ENCODE measurements at places on chromosomes 1 and 21.

GRCh38 chr1:153362187-153362775 lies 4.6 kb downstream of the S100A9 start:
- no peak for DNase-seq

- DNase-seq, result no peak
Measured at GRCh38 chr21:35099310-35099709, 50.2 kb upstream of the RUNX1 start.

- DNase-seq, result no peak
Measured at GRCh38 chr1:109307274-109308021, 637 bp upstream of the MYBPHL start.

DNA sequence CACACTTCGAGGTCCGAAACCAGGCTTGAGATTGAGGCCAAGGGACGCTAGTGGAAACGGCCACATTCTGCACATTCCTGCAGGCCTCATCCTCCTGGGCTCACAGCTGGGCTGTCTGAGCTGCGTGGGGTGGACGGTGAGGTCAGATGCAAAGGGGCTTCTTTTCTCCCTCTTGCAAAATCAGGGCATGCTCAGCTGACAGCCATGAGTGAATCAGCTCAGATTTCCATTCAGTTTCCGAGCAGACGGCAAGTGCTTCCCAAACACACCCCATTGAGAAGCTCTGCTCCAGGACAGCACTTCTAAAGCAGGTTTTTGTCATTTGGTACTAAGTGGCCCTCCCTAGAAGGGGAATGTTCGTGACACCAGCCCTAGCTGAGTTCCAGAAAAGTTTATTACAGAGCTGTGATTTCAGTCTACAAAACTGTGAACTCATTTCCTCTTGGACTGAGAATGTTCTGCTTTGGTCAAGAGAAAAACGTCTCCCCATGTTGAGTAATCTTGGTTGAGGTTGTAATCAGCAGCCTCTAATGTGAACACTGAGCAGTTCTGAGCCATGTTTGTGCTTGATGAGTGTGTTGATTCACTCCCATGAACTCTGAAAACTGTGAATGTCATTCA lies 10.0 kb downstream of the PDPN start:
- DNase-seq, result no peak

GRCh38 chr1:177065430-177065829 lies 99.1 kb downstream of the ASTN1 start:
- no peak for DNase-seq

GRCh38 chr1:41615316-41615715 lies 130.8 kb upstream of the EDN2 start:
- no peak for DNase-seq

DNA sequence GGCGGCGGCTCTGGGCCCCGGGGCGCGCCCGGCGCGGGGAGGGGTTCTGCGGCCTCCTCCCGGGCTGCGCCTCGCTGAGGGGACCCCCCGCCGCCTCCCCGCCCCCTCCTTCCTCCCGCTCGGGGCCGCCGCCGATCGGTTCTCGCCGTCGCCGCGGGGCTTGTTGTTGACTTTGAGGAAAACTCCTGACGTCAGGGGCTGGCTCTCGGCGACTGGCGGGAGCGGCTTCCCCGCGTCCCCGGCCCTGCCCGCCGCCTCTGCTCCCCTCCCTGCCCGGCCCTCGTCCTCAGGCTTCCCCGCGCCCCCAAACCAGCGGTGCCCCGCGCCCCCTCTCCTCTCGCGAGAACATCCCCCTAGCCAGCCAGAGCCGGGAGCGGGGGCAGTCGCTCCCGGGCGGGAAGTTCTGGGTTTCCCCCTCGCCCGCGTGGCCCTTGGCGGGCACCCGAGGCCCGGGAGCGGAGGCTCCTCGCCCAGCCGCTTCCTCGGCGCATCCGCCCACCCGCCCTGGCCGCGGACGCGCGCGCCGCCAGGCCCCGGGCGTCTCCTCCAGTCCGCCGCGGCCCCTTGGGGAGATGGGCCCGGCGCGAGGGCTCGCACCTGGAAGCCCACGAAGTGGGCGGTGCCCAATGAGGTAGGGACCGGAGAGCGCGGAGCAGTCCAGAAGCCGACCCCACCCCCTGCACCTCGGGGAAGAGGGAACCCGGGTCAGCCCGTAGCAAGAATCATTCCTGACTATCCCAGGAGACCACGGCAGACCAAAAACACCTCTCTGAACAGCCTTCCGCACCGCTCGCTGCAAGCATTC lies 611 bp upstream of the AKT3 start:
- peak; percentile 85 for DNase-seq

- no peak for DNase-seq
Measured at GRCh38 chr1:197638316-197638715, 137.0 kb downstream of the DENND1B start.

DNA sequence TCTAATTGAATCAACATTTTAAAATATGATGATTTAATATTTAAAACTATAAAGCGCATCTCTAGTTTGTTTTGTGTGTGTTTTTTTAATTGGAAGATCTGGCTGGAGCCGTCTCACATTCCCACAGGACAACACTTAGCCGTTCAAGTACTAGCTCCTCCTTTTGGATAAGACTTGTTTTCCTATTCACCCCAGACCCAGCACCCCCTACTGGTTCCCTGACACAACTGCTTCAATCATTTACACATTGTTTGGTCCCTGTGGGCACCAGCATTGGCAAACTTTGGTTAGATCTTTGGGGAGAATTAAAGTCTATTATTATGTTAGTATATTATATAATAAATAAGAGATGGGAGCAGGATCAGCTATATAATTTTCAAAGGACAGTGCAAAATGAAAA lies 34.5 kb downstream of the TYW3 start:
- peak; percentile 53 for DNase-seq

- DNase-seq, result no peak
Measured at GRCh38 chr1:46343705-46344104, 3.1 kb downstream of the NSUN4 start.

- peak; percentile 55 for DNase-seq
Measured at GRCh38 chr21:44304877-44305293, 5.0 kb downstream of the PFKL start.

GRCh38 chr1:25945761-25946160 lies 39.5 kb upstream of the STMN1 start:
- peak; percentile 19 for DNase-seq

DNA sequence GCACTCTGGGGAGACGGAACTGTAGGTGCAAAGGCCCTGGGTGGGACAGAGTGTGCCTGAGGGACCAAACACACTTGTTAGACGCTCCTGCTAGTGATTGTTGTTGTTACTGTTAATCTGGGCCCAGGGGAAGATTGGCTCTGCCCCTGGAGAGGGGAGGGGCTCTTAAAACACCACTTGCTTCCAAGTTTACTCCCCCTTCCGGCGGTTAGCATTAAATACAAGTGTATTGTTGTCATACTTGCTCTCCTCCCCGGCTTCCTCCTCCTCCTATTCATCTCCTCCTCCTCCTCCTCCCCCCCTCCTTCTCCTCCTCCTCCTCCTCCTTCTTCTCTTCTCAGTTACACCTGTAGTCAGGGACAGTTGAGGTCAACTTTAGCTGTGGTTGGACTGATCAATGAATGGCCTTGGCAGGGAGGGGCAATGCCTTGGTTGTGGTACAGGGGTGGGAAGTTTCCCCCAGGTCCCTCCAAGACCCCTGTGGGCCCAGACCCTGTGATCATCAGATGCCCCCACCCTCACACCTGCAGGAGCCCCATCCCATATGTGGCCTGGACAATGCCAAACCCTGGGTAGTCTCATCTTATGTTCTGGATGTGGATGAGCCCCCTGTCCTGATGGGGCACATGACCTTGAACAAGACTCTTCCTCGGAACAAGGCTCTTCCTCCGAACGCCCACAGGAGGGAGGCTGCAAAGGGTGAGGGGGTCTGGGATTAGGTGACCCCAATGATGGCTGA lies 217.3 kb downstream of the PTPRU start:
- DNase-seq, result peak; percentile 74

DNA sequence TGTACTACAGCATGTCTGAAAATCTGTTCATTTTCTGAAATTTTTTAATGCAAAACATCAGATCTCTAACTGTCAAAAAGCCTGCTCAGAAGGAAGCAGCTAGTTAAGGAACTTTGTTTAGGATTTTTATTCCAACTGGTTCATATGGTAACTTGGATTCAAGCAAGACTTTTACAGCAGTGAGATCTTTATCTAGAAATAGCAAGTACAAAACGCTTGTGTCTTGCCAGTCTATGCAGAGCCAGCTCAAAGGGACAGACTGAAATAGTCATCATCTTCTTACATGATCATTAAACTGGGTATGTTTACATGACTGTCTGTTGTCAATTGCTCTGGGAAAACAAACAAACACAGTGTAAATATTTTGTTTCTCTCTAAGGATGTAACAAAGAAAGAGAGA lies 37.6 kb downstream of the DDAH1 start:
- DNase-seq, result no peak

- no peak for DNase-seq
Measured at GRCh38 chr21:42085246-42086077, 14.3 kb downstream of the UMODL1 start.

GRCh38 chr1:51444096-51444495 lies 75.0 kb downstream of the EPS15 start:
- no peak for DNase-seq

GRCh38 chr1:212161231-212161781 lies 123.9 kb upstream of the PPP2R5A start:
- peak; percentile 85 for DNase-seq

DNA sequence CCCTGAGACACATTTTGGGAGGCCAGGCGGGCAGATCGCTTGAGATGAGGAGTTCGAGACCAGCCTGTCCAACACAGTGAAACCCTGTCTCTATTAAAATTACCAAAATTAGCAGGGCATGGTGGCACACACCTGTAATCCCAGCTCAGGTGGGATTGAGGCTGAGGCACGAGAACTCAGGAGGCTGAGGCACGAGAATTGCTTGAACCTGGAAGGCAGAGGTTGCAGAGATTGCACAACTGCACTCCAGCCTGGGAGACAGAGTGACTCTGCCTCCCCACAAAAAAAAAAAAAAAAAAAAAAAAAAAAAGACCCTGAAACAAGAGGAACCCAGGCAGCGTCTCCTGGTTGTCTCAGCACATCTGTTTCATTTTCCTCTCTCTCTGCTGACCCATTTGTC lies 24.2 kb downstream of the PGM1 start:
- no peak for DNase-seq

- peak; percentile 47 for DNase-seq
Measured at GRCh38 chr21:36694031-36694515, 4.8 kb upstream of the SIM2 start.

GRCh38 chr1:203177036-203177405 lies 1.4 kb upstream of the MYBPH start:
- no peak for DNase-seq

- no peak for DNase-seq
Measured at GRCh38 chr1:70256664-70257063, 35.5 kb downstream of the SRSF11 start.

DNA sequence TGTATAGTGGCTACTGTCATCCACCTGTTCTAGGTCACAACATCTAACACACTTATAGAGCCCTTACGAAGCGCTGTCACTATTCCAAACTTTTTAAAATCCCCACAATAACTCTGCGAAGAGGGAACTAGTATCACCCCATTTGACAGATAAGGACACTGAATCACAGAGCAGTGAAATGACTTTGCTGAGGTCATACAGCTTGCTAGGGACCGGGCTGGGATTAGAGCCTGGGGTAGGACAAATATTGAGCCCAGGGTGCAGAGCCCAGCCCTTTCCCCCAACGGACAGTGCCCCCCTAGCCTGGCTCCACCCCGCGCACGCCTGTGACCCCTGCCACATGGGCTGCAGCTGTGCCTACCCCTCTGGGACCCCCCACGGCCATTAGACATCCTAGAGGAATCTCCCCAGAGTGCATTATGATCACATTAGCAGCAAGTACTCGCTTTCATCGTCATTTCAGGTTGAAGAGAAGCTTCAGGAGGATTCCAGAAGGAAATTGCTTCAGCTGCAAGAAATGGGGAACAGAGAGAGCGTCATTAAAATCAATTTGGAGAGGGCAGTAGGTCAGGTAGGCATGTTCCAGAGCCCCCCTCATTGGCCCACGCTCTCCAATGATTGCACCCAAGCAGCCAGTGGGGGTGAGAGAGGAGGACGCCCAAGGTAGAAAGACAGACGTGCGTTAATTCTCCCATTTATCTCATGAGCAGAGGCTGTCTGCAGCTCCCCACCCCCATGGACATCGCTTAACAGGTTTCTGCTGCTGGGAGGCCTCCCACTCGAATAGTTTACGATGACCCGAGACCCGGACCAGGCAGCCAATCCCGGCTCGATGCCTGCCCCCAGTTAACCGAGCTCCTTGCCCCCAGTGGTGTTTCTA lies 77.2 kb downstream of the FHAD1 start:
- DNase-seq, result no peak

DNA sequence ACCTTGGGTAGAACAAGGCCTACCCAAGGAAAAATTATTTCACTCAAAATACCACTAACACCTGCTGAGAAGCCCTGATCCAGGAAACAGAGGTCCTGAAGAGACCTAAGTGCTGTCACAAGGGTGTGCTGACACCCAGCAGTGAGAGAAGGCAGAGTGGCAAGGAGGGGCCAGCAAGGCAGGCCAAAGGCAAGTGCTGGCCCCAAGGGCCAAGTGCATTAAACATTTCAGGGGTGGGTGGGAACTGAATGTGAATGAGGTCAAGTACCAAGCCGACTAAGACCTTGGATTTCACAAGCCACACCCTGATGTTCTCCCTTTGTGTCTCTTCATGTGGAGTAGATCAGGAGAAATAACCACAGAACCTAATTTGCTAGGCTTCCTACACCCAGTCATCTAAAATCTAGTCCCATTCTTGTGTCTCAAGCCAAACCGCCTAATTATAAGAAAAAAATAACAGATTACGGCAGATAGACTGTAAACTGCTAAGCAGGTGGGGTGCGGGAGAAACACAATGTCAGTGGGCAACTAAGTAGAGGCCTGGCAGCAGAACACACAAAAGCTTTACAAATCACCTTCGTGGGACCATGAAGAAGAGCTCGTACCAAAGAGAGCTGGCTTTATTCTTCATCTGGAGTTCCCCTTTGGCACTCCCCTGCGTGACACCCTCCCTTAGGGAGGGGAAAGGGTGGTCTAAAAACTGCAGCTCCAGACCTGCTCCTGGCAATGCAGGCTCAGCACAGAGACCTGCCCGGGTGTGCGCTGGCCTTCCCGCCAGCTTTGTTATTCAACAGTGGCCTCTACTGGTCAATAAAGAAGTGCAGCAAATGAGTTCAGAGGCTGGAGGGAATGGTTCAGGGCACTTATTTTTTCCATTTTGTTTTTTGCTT lies 8.7 kb downstream of the UBE2G2 start:
- DNase-seq, result peak; percentile 69

DNA sequence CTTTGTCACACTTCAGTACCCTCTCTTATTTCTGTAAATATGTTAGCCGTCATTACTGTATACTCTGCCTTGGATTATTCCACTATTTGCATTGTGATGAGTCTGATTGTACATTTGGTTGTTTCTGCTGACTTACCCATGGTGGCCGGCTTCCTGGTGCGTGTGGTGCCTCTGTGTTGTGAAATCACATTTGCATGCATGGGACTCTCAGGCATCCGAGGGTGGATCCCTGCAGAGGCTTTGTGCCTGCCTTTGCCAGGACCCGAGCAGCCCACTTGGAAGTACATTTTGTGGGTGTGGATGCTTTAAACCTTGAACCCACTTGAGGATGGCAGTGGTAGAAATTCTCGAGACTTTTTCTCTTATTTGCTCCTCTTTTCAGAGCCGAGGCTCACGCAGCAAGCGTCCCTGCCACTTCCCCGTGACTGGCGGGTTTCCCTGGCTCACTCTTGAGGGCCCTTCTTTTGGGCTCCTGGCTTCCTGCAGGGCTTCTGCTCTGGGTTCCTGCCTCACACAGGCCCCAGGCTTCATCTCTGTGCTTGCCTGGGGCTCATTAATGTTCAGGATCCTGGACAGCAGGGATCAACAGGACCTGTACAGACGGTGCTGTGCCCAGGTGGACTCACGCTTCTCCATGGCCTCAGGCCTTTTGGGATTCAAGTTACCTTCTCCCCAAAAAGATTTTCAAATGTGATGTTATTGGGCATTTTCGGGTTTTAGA lies 36.6 kb downstream of the POFUT2 start:
- no peak for DNase-seq
